ENCODE measurements at places on chromosomes 12 and 14.

GRCh38 chr12:68190301-68190700, 30.8 kb upstream of the IFNG start:
- DNase-seq = no peak

DNA sequence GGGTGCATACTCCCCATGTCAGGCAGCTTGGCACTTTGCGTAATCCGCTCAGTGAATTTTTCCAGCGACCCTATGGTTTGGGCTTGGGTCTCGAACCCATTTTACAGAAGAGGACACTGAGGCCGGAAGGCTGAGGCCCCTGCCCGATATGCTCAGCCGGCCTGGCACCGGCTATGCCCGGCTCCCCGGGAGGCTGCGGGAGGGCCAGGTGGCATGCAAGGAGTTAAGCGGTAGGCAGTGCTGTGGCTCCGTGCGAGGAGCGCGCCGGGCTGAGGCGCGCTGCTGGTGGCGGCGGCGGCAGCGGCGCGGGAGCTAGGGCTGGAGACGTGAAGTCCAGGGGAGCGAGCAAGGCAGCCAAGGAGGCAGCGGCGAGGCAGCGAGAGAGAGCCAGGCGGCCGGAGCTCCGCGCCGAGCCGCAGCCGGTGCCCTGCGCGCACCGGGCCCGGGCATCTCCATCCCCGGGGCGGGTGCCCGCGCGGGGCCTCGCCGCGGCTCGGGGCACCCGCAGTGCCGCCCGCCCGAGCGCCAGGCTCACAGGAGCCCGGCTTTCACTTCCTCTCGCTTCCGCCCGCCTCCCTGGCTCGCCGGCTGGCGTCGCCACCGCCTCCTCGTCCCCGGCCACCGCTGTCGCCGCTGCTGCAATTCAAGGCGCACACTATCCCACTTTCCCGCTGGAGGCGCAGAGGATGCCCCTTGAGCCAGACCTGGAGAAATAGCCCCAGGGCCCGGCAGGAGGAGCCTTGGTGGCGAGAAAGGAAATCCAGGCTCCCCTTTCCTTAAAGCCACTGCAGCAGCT, at the start of gene WSCD2:
Gene WSCD2, plus strand, starts transcription at position 272 of the 796 bp plus-strand sequence. CDS start 66,545 bp downstream, outside the sequence.
- no peak for DNase-seq

GRCh38 chr12:6817098-6817497, 4.5 kb upstream of the GPR162 start:
- no peak for DNase-seq

GRCh38 chr12:48859607-48860006, 6.1 kb downstream of the RND1 start:
- no peak for DNase-seq

DNA sequence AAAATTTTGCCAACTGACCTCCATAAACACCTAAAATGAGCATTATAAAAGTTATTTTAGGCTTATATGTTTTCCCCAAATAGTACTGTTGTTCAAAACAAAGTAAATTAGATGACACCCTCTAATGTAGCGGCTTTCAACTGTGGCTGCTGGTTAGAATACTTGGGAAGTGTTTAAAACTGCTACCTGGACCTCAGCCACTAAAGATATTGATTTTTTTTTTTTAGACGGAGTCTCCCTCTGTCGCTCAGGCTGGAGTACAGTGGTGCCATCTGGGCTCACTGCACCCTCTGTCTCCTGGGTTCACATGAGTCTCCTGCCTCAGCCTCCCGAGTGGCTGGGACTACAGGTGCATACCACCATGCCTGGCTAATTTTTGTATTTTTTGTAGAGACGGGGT, 16.2 kb downstream of the PRORP start:
- DNase-seq = no peak

DNA sequence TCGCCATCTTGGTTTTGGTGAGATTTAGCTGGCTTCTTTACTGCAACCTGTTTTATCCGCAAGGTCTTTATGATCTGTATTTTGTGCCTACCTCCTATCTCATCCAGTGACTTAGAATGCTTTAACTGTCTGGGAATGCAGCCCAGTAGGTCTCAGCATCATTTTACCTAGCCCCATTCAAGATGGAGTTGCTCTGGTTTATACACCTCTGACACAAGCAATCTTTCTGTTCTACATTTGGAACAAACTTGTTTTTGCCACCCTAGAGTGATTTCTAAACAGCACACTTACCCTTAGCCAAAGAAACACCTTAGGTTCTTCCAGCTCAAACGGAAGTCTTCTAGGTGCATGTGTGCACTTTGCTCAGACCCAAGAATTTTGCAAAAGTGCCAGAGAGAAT, 122.3 kb downstream of the CCDC60 start:
- DNase-seq = no peak

GRCh38 chr12:1910468-1910867, 8.0 kb downstream of the CACNA2D4 start:
- no peak for DNase-seq

DNA sequence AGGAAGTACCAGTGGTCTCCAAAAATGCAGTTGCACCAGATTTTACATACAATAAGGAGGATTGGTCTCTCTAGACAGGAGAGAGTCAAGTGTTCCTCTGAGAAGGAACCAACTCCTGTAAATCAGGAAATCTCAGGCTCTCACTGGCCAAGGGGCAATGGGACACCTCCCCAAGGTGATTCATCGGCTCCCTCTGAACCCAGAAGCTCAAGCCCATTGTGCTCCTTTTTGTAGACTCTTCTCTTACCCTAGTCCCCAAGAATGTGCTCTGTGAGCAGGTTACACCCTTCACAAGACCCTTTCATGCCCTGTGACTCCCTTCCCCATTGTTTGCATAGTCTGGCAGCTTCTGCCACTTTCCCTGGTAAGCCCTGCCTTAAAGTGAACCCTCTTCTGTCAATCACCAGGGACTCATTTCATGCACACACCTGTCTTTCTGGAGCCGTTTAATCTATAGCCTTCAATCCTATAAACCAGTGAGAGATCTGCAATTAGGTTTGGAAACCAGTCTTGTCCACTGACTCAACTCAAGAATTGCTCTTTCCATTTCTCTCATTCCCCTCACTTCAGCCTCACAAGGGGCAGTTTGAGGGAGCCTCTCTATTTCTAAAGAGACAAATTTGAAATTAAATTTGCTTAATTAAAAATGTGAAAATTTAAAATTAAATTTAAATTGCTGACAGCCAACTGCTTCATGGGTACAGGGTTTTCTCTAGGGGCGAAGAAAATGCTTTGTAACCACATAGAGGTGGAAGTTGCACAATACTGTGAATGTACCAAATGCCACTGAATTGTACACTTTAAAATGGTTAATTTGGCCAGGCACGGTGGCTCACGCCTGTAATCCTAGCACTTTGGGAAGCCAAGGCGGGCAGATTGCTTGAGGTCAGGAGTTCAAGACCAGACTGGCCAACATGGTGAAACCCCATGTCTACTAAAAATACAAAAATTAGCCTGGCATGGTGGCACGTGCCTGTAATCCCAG, 38.3 kb upstream of the LTA4H start:
- DNase-seq = no peak

All from activated T-cell treated with anti-CD3 and anti-CD28 coated beads for 24 hours (primary cell).